ENCODE measurements at places on chromosomes 2 and 18.

DNA sequence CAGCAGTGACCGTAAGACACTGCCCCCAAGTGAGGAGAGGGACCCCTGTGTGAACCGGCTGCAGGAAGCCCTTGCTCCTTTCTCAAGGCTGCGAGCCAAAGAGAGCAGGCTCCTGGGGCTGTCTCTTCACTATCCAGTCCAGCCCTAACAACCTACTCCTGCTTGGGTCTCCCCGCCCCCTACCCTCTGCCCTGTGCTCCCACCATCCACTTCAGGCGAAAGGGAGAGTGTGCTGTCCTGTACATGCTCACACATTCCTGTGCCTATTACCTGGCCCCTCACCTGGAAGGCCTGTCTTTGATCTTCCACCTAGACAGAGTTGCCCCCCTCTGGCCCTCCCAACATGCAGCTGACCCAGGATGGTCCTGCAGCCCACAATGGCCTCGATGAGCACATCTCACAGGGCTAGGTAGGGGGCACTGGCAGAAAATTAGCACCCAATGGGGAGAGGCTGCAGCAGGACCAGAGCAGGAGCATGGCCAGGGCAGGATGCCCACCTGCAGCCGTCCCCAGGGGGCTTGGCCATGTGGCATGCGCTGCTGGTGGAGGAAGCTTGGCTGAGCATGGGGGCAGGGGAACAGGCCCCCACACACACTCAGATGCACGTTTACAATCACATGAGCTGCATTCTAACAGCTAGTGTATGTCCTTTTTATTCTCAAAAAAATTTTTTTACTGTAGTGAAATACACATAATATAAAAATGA is 93.5 kb downstream of the POLR1A start:
- DNase-seq, result no peak

- no peak for DNase-seq
Measured at GRCh38 chr2:174166261-174166660, 82.1 kb downstream of the OLA1 start.

- DNase-seq, result no peak
Measured at GRCh38 chr2:215371915-215372897, 60.3 kb downstream of the ATIC start.

DNA sequence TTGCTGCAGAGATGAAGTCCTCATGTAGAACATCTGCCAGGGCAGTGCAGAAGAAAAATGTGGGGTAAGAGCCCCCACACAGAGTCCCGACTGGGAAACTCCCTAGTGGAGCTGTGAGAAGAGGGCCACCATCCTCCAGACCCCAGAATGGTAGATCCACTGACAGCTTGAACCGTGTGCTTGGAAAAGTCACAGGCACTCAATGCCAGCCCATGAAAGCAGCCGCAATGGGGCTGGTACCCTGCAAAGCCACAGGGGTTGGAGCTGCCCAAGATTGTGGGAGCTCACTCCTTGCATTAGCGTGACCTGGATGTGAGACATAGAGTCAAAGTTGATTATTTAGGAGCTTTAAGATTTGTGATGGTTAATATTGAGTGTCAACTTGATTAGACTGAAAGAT is 197.8 kb downstream of the CCDC102B start:
- DNase-seq, result no peak

Data from activated T-helper 1 cell treated with anti-CD3 and anti-CD28 coated beads, Interleukin-2, amount 50 U/mL, for 16 hours (primary cell).